ENCODE measurements at places on chromosomes 7 and 10. TPM values are rescaled to one million over a fixed set of nuclear protein-coding genes. Genes with fewer than 3 reads are reported as not detected.

The SEMA3A gene
- 72.6 TPM for total RNA-seq

DNA sequence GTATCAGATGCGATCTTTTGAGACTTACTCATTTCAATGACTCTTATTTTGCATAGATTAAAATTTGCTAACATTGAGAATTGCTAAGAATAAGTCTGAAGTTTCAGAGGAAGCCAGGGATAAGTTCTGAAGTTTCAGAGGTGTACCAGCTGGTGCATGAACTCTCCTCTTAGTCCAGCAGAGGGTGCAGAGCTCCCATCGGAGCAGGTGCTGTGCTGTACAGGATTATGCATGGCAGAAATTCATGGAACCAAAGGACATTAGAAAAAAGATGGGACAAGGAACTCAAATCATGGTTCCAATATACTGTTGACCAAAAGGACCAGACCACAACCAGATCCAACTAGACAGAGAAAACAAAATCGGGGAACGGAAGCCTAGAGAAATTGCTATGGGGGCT lies 41.9 kb downstream of the MGAM2 start:
- peak; percentile 2 for DNase-seq

GRCh38 chr10:63711867-63712716 lies 190.9 kb downstream of the REEP3 start:
- peak; percentile 98 for DNase-seq

DNA sequence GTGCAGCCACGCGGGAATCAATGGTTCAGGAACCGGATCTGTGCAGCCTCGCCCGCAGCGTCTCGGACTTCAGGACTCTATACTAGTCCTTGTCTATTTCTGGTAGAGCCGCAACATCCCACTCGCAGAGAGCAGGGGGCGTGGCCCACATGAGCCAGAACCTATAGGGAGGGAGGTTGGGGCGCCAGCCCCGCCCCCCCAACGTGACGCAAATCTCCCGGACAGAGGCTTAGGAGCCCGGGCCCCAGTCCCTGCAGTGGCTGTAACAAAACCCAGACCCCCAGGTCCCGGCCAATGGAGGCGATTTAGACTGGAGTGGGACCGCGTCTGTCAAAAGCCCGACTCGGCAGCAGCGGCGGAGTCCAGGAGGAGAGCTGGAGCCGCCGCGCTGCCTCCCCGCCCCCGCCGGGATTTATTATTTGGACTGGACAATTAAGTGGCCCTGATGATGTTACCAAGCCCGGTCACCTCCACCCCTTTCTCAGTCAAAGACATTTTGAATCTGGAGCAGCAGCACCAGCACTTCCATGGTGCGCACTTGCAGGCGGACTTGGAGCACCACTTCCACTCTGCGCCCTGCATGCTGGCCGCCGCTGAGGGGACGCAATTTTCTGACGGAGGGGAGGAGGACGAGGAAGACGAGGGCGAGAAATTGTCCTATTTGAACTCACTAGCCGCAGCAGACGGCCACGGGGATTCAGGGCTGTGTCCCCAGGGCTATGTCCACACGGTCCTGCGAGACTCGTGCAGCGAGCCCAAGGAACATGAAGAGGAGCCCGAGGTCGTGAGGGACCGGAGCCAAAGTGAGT lies at the start of gene NKX2-3:
TSS of gene NKX2-3 (plus strand) at position 256 of the 809 bp plus-strand sequence. CDS start at position 446, 190 bp downstream.
- peak; percentile 71 for DNase-seq

The PNLIPRP2 gene
- total RNA-seq, result not detected

The STEAP1B gene
- 18.2 TPM for total RNA-seq

Data from MG63 (cell line).